ENCODE measurements at places on chromosomes 4 and X. TPM values are rescaled to one million over a fixed set of nuclear protein-coding genes. Genes with fewer than 3 reads are reported as not detected.

DNA sequence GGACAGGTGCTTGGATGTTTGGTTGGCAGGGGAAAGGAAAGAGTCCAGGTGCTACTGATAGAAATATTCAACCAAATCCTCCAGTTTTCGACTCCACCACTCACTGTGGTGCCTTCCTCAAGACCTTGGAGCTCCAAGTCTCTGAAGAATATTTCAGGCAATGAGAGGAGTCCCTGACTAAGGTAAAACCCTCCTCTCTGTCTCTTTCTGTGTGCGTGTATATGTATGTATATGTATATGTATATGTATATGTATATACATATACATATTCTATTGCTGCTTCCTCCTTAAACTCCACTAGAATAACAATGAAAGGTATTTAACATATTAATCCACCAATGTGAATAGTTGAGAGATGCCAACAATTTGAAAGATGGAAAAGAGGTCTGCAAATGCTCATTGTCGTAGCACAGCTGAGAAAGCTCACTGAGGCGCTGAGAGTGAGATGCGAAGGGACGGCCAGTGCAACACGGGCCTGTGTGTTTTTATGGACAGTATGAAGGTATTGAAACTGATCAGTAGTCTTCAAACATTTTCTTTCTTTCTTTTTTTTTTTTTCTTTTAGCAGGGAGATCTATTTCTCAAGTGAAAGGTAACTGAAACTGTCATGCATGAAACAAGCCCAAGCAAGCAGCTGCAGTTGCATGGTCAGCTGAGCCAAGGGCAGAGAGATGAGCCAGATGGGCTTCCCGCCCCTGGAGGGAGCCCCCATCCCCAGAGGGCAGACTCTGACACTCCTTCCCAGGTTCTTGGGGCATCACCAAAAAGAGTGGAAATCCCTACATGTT lies 41.1 kb upstream of the HS3ST1 start:
- DNase-seq: no peak

The ADGRA3 gene
- total RNA-seq: 10.7 TPM

The MGST2 gene
- 95.7 TPM for total RNA-seq

- DNase-seq: no peak
These were observed 82.4 kb downstream of the HTRA3 start for GRCh38 chr4:8351931-8352367.

The SLC6A8 gene
- 26.5 TPM for total RNA-seq

- no peak for DNase-seq
These were observed 74.4 kb downstream of the CD38 start for GRCh38 chr4:15852524-15852923.

- no peak for DNase-seq
These were observed 3.2 kb downstream of the PDK3 start for GRCh38 chrX:24468245-24468644.

DNA sequence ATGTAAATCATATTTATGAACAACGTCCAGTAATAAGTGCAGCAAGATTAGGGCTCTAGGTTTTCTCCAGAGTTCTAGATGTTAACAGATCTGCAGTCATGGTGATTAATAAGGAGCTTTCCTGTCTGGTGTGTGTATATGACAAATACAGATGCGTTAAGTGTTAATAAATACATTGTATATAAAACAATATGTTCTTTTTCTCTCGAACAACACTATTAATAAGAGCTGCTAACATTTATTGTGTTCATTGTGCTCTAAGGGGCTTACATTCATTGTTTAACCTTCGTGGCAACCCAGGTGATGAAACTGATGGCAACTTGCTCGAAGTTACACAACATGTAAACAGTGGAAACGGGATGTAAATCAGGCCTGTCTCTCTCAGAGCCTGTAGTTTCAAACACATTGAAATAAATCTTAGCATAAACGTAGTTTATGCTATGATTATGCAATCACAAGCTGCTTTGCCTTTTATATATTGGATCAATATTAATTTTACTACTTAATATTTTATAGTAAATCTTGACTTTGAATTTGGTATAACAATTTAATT lies 547 bp upstream of the CLGN start:
- no peak for DNase-seq

The DNAAF6 gene
- not detected for total RNA-seq

DNA sequence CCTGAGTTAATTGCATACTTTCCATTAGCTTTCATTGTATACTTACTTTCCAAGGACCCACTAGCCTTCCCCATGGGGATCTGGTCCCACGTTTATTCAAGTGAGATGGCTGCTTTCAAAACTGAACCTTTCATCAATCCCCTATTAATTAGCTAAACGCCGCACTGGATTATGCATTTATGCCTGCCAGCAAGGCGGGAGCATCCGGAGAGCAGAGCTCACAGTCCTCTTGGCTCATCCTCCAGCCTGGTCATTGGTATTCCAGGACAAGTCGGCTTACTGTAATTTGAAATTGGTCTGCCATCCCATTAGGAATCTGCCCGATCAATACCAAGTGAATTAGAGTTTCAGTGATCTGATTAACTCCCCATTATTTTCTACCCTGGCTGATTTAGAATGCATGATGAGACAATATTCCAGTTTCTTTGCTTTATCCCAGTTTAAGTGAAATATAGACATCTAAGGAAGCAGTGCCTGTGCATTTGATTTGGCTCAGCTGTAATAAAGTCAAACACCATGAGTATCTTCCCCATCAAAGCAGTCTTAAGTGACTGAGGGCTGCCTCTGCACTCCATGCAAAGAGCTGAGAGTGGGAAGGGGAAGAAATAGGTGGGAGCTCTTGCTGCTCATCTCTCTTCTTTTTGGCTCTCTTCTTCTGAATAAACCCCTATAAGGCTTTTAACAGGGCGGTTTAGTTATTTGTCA lies 411.4 kb downstream of the GPAT3 start:
- no peak for DNase-seq

DNA sequence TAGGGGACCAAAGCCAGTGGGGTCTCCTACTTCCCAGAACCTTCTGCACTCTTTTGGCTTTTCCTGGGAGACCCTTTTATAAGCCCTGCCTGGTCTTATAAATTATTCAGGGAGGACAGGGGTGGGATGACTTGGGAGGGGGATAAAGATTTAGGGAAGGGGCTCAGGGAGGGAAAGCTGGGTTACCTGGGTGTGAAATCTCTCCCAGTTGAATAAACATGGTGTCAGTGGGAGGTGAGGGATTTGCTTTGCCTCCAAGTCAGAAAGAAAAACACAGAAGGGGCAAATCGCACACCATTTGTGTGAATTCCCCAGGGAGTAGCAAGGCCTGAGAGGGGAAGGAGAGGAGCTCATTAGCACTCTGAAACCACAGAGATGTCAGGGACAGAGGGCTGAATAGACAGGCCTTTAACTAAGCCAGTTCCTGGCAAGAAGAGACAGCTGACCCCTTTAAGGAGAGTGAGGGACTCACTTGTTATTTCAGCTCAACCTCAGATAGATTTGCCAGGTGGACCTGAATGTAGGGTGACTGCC lies at the start of gene RIPPLY1:
Gene RIPPLY1 (minus strand): TSS at position 51 of the 534 bp plus-strand sequence. CDS start 54 bp downstream, outside the sequence.
- DNase-seq: no peak

The SLIT2 gene
- 3.7 TPM for total RNA-seq

DNA sequence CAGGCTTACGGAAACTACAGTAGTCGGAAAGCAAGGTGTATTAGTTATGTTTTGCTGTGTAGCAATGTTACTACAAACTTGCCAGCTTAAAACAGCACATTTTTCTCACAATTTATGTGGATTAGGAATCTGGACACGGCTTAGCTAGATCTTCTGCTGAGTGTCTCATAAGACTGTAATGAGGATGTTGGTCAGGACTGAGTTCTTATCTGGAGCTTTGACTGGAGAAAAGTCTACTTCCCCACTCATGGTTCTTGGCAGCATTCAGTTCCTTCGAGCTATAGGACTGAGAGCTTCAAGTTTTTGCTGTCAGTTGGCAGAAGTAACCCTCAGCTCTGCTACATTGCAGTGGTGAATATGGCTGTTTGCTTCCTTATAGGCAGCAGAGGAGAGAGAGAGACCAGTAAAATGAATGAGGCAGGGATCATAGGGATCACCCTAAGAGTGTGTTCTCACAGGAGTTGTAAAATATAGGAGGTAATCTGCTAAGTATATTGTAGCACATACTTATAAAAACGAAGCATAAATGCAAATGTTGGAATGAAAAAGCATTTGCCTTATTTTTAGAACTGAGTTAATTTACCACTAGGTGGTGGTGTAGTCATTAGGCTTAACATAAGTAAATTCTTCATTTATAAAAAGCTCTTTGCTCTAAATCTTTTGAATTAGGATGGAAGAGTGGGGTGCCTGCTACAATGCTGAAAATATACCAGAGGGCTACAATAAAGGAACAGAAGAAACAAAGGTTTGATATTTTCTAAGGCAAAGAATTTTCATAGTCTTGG lies 38.6 kb downstream of the ALG13 start:
- no peak for DNase-seq

GRCh38 chr4:12146339-12146738 lies 717.6 kb upstream of the HS3ST1 start:
- DNase-seq: no peak

The MAOA gene
- total RNA-seq: 171 TPM

- no peak for DNase-seq
These were observed 47.0 kb downstream of the KLHL15 start for GRCh38 chrX:23980011-23980441.

DNA sequence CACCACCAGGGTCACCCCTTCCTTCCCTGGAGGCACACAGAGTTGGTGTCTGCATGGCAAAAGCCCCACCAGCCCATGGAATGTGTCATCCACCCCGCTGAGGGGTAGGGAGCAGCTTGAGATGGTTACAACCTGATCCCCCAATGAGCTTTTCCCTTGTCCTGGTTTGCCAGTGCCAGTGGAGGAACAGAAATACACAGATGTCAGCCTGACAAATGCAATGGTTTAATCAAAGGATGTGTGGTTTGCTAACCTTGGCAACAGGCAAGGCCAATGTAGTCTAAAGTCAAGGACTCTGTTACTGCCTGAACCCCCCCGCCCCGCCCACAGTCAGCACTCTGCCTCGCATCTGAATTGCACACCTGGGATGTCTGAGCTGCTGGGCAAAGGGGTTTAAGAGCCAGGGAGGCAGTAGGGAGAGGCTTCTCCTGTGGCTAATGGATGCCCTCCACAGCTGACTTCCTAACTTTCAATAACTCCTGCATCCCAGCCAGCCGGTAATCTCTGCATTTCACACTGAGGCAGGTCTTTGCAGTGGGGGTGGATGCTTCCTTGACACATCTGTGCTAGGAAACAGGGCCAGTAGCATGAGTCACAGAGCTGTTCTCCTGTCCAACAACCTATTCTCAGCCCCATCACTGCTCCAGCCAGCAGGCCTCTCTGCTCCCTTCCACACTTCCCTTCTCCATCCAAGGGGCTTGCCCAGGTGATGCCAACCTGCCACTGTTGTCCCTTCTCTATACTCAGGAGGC lies 137.5 kb downstream of the AMMECR1 start:
- DNase-seq: no peak

GRCh38 chr4:72744103-72744725 lies 175.2 kb upstream of the ADAMTS3 start:
- no peak for DNase-seq

DNA sequence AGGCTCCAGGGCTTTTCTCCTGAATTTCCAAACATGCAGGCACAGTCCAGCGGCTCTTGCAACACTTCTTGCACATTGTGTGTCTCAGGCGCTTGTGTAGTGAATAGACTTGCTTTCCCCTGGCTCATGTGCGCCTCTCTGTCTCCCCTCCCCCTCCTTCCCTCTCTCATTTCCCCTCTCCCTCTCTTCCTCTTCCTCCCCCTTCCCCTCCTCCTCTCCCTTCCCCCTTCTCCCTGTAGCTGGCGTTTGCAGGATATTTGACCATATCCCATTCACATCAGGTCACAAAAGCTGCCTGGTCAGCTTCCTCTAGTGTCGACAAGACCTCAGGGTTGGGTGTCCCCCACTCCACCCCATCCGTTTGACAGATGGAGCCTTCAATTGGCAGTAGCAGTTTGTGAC lies 2.4 kb downstream of the CHST7 start:
- peak; percentile 85 for DNase-seq

DNA sequence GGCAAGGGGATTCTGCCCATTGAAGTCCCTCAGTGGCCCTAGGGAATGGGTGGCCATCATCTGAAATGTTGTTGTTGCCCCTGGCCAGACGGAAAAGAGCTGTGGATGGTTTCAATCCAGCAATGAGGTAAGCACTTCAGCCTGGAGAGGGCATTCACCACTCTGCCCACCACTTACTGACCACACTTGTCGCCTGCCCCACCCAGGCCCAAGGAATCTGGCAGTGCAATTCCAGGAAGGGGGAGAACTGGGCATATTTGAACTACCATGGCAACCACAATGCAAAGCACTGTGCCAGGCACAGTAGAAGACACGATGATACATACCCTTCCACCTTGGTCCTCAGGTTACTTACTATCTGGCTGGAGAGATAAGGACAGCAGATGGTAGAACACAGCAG lies 161.6 kb downstream of the PDGFRA start:
- no peak for DNase-seq

- DNase-seq: no peak
These were observed 654 bp upstream of the STS start for GRCh38 chrX:7146703-7147412.

DNA sequence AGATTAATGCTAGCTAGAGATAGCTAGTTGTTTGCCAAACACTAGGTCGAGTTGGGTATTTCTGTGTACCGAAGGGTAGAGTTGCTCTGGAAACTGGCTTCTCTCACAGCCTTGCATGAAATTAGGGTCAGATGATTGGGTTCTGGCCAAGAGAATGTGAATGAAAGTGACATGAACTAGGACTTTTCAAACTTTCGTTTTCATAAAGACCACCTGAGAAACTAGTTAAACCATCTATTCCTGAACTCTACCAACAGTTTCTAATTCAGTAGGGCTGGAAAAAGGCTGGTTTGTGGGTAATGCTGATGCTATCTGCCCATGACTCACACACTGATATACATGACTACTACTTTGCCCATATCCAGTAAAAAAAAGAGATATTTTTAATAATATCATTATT lies 157.6 kb downstream of the GASK1B start:
- no peak for DNase-seq

DNA sequence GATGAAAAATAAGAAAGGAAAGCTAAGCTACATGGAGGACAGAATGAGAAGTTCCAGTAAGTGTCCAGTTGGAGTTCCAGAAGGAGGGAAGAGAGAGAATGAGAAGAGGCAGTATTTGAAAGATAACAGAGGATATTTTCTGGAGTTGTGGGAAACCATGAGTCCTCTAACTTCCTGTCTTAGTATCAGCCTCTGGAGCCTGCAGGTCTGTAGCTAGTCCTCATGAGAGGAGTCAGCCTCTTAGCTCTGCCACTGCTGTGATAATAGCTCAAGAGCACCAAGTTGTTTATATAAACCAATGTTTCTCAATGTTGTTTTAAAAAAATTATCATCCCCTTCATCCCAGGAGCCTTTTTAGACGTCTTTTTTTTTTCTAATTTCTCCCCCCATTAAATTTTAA lies 2.4 kb upstream of the PLAC1 start:
- no peak for DNase-seq

GRCh38 chrX:129599499-129599898 lies 55.3 kb downstream of the APLN start:
- no peak for DNase-seq

The MAPK10 gene
- total RNA-seq: 3.2 TPM

DNA sequence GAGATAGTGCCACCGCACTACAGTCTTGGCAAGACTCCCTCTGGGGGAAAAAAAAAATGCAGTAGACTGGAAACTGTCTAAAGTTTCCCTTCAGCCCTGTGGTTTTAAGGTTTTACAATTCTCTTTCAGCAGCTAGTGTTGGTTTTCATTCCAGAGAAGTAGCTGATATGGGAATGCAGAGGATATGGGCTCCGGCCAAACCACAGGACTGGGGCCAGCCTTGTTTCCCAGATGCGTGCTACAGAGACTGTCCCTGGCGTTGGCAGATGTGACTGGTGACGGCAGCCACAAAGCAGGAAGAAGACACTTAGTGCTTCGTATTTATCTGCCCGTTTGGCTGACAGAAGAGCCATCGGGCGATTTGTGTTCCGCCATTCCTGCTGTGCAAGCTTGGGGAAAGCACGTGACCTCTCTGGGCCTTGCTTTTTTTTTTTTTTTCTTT lies 43.2 kb downstream of the ZBTB49 start:
- DNase-seq: peak; percentile 32

All from lower leg skin (tissue), 4 donors.